ENCODE measurements at places on chromosomes 6 and 20.

DNA sequence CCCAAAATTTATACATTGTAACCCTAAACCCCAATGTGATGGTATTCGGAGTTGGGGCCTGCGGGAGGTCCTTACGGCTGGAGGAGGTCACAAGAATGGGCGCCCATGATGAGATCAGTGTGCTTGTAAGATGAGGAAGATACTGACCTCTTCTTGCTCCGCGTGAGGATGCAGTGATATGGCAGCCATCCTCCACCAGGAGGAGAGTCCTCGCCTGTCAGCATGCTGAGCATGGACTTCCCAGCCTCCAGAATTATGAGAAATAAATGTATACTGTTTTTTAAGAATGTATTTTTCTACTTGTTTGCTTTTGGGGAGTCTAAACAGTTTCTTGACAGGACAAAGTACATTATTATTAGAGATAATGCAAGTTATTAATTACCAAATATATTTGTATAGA lies 8.7 kb upstream of the SYNDIG1 start:
- no peak for DNase-seq

GRCh38 chr6:150895928-150896632 lies 30.6 kb downstream of the MTHFD1L start:
- DNase-seq, result peak; percentile 10

DNA sequence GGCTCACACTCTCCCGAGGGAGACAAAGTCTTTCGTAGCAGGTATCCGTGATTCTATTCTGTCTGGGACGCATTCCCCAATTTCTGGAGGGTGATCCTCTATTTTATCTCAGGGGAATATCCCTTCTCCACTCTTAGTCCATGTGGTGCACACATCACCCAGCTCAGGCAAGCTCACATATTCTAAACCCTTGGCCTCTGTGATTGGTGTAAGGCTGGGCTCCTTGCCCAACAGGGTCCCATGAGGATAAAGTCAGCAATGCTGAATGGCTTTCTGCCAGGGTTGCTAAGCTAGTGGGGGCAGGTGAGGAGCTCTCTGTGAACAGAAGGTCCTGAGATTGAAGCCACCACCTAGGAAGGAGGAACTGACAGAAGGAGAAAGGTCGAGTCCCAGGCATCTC lies 137.2 kb downstream of the CDH26 start:
- DNase-seq, result no peak

GRCh38 chr6:68597642-68598041 lies 37.4 kb upstream of the ADGRB3 start:
- DNase-seq, result no peak

GRCh38 chr6:143058987-143059386 lies 1.7 kb upstream of the AIG1 start:
- DNase-seq, result no peak

- peak; percentile 58 for DNase-seq
Measured at GRCh38 chr6:79868098-79868722, 79.1 kb downstream of the ELOVL4 start.

- DNase-seq, result no peak
Measured at GRCh38 chr6:53724501-53724900, 58.9 kb upstream of the KLHL31 start.

DNA sequence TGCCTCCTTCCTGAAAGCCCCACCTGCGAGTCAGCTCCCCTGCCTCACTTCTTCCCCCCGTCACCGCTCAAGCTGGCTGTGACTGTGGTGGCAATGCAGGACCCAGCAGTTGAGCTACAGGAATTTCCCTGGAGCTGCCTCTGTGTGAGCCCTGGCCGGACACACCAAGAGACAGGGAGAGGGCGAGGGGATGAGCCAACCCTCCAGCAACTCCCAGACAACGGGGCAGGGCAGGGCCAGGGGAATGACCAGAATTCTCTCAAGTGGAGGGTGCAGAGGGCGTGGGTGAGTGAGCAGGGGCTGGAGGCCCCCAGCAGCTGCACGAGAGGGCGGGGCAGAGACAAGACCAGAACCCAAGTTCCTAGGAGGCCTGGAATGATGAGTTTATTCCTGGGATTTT lies 4.9 kb upstream of the ARFGAP1 start:
- DNase-seq, result no peak

DNA sequence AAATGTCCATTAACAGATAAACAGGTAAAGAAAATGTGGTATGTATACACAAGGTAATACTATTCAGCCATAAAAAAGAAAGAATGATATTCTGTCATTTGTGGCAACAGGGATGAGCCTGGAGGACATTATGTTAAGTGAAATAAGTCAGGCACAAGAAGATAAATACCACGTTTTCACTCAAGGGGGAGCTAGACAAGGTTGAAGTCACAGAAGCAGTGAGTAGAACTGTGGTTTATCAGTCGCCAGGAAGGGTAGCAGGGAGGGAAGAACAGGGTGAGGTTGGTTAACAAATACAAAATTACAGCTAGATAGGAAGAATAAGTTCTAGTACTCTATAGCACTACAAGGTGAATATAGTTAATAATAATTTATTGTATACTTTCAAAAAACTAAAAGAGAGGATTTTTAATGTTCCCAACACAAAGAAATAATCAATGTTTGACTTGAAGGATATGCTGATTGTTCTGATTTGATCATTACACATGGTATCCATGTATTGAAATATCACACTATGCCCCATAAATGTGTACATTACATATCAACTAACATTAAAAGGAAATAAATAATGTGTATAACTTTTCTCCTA lies 21.1 kb downstream of the RTN4IP1 start:
- peak; percentile 64 for DNase-seq

DNA sequence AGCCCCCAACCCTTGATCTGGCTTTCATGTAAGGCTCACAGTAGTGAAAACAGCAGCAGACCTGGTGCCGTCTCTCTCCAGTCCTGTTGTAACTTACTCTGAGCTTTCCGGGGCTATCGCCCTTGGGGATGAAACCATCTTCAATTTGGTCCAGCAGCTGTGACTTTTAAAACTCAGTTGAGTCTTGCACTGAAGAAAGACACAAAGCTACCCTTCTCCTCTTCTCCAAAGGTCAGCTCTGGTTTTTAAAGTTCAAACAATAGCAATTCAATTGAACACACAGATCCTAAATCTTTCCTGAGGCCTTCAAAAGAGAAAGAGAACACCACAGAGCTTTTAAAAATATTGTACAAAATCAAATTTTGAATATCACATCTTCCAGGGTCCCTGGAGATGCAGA lies 83.5 kb downstream of the SNX5 start:
- DNase-seq, result no peak

DNA sequence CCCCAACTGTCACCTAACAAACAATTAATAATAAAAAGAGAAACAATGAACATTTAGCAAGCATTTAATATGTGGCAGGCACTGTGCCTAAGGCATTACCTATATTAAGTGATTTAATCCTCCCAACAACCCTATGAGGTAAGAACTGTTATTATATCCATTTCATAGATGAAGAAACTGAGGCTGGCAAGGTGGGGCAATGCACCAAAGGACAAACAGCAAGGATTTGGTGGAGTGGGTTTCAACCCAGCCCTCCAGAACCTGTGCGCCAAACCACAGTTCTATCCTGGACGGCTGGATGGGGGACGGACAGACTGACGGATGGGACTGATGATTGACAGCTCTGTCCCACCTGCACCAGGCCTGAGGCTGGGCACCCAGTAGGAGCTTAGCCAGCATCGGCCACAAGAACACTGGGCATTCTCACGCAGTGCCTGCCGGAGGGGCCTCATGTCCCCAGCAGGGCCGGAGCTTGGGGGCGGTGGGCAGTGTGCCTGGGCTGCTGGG lies 24.6 kb downstream of the NOL4L start:
- DNase-seq, result no peak

GRCh38 chr20:50244352-50245149 lies 53.9 kb downstream of the CEBPB start:
- DNase-seq, result no peak

DNA sequence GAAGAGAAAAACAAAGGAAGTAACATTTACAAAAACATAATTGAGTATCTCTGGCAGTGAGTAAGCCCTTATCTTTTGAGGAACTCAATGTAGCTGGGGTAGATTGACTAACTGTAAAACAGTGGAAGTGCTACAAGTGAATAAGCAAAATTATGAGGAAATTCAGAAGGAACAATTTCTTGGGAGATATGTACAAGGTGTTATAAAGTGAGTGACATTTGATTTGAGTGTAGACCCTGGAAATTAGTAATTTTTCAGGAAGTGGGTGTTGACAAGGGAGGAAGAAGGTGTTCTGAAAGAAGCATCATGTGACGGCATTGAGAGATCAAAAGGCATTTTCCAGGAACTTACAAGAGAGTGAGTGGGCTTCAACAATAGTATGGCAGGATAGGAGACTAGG lies 22.2 kb downstream of the XRN2 start:
- DNase-seq, result peak; percentile 26

DNA sequence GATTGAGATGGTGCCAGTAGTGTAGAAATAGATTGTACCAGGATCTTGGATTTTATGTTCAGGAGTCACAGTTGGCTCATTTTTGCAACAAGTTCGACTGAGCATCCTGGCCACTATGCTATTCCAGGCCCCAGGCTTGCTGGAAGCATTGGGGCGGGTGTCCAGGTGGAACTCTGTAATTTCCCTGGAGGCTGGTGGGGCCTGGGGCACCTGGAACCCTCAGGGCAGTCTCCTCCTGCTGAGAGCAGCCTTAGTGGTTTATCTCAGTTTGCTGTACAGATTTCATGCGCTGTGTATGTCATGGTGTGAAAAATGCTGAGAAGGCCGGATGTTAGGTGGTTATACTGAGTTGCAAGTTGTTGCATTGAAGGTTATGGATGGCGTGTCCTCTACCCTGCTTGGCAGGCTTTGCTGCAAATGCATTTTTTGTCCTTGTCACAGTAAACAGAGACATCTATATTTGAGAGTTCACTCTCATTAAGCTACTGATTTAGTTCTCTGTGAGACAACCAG lies 135.1 kb upstream of the MYLIP start:
- no peak for DNase-seq

- no peak for DNase-seq
Measured at GRCh38 chr6:52233975-52234823, 10.1 kb downstream of the IL17F start.

DNA sequence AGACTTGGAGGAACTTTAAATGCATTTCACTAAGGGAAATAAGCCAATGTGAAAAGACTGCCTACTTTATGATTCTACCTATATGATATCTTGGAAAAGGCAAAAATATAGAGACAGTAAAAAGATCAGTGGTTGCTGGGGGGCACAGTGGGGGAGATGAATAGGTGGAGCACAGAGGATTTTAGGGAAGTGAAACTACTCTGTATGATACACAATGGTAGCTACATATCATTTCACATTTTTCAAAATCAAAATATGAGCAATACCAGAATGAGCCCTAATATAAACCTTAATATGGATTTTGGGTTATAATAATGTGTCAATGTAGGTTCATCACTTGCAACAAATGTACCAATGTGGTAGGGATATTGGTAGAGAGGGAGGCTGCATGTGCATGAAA lies 161.4 kb upstream of the HTR1E start:
- no peak for DNase-seq

DNA sequence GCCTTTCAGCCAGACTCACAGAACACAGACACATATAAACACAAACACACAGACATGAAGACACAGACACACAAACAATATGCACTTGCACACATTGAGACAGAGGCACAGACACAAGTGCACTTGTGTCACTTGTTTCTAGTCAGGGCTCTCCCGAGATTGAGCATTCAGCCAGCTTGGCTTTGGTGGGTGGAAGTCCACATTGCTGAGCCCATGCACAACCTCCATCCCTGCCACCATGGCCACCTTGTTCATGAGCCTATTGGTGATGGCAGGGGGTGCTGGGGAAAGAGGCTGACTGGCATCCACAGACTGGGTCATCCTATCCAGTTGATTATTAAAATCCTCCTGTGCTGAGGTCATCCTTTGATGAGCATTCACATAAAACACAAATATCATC lies 11.5 kb upstream of the CST7 start:
- no peak for DNase-seq

- no peak for DNase-seq
Measured at GRCh38 chr20:2151858-2152281, 50.2 kb downstream of the STK35 start.

- DNase-seq, result no peak
Measured at GRCh38 chr6:147911057-147911456, 402.6 kb downstream of the SAMD5 start.

GRCh38 chr6:35634316-35634715 lies 54.4 kb downstream of the FKBP5 start:
- no peak for DNase-seq

GRCh38 chr6:69162811-69163210 lies 527.7 kb downstream of the ADGRB3 start:
- DNase-seq, result no peak

DNA sequence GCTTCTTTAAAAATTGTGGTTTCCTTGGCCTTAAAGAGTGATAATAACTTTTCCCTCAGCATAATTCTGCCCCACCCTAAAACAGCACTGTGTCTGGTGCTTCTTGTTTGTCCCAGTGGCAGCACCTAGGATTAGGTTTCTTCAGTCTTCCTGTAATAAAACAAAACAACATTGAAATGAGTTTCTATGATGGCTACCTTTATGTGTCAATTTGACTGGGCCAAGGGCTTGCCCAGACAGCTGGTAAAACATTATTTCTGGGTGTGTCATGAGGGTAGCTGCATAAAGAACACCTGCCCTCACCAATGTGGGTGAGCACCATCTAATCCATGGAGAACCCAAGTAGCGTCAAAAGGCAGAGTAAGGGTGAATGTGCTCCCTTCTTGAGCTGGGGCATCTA lies 117.8 kb downstream of the QRSL1 start:
- DNase-seq, result no peak

GRCh38 chr20:50737352-50737751 lies 6.0 kb downstream of the PARD6B start:
- DNase-seq, result no peak

DNA sequence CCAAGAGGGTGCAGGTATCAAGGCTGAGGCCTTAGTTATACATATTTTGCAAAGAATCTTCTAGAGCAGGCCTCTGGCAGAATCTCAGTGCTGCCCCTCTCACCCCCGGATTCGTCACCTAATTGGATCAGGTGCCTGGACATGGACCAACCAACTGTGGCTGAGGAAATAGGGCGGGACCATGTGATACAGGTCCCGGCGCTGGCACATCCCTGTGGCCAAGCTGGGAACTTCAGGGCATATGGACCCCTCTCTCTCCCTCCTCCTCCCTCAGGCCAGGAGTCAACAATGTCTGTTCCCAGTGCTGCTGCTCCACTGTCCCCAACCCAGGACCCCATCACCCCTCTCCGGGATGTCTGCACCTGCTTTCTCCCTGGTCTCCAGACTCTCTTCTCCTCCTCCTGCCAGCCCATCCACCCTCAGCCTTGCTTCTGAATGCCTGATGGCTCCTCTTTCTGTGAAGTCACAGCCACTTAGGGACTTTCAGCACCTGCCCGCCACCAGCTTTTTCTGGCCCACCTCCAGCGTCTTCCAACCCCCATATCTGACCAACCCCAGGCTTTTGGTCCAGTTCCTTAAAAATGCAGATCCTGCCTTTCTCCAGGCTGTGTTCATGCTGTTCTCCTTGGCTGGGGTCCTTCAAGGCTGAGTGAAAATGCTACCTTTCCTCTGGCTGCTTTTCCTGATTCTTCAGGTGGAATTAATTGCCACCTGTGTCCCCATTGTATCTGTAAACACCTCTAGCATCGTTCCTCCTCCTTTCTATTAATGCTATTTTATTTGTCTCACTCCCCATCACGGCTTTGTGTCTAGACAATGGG lies 19.0 kb upstream of the MLN start:
- DNase-seq, result no peak

Data from hematopoietic multipotent progenitor cell treated with erythropoietin and hydrocortisone succinate and interleukin-3 and kit ligand, for 17 days (in vitro differentiated cells).